PC-9 (cell line): ENCODE measurements at places on chromosomes 13 and 19. TPM values are rescaled to one million over a fixed set of nuclear protein-coding genes. Genes with fewer than 3 reads are reported as not detected.

GRCh38 chr19:10797541-10798256, 38.3 kb downstream of the TMED1 start:
- no peaks in the 10 kb centered on the region for H3K27me3 ChIP-seq
- no peaks in the 10 kb centered on the region for H3K4me1 ChIP-seq
- no peak overlapping the region for H3K27ac ChIP-seq
- H3K4me3 ChIP-seq, result no peak overlapping the region
- 0 out of 2 replicates have a peak, but pooled peaks cover 15% of the 10 kb centered on the region for H3K36me3 ChIP-seq

- no peaks in the 10 kb centered on the region for H3K4me1 ChIP-seq
- H3K27ac ChIP-seq, result no peak overlapping the region
- H3K4me3 ChIP-seq, result no peak overlapping the region
- H3K36me3 ChIP-seq, result no peaks in the 10 kb centered on the region
- DNase-seq, result no peak
Measured at GRCh38 chr13:37257706-37258105, 152.2 kb upstream of the CSNK1A1L start.

SLC44A2 gene
- total RNA-seq, result 205 and 239 TPM in 2 replicates

DNA sequence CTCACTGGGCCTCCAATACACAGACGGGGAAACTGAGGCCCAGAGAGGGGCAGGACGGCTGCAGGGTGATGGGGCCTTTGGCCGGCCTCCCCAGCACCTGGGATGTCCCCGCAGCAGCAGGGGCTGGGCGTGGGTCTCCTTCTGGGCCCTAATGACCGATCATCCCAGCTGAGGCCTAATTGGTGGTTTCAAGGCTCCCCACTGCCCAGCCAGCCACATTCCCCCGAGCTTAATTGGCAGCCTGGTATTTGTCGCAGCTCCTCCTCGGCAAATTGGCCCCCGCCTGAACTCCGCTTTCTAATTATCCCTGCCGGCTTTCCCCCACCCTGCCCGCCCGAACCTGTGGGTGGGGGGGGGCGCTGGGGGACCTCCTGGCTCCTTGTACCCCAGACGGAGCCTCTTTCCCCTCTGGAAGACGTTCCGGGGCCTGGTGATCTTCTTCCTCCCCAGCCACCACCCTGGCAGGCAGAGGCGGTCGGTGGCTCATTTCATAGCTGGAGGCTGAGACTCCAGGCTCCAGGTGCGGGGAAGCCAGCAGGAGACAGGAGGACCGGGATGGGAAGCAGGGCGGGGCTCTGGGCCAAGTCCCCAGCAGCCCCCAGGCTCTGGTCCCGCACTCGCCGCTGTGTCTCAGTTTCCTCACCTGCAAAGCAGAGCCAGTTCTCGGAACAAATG, 27.2 kb upstream of the WDR18 start:
- peak overlapping the region; percentile 54 for H3K4me3 ChIP-seq
- peaks cover 55% of the 10 kb centered on the region for H3K4me1 ChIP-seq
- H3K27me3 ChIP-seq, result no peaks in the 10 kb centered on the region

DNA sequence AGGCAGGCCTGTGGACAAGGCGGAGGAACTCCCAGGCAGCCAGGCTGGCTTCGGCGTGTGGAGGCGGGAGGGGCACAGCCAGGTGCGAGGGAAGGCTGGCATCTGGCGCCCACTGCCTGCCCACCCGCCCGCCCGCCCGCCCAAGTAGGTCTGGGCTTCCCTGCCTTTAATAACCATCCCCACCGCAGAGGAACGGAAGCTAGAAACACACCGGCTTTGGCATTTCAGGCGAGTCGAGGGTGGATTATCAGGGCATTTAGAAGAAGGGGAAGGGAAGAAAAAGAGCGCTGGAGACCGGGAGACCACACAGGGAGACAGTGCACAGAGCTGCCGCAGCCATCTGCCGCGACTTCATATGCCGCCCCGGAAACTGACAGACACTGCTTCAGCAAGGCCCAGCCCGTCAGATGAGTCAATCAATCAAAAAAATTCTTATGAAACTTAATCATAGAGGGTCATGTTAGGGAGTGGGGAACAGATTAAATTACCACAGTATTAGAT, 199.7 kb downstream of the TSHZ3 start:
- H3K27me3 ChIP-seq, result peaks cover 34% of the 10 kb centered on the region
- no peaks in the 10 kb centered on the region for H3K4me1 ChIP-seq
- no peaks in the 10 kb centered on the region for H3K36me3 ChIP-seq

DNA sequence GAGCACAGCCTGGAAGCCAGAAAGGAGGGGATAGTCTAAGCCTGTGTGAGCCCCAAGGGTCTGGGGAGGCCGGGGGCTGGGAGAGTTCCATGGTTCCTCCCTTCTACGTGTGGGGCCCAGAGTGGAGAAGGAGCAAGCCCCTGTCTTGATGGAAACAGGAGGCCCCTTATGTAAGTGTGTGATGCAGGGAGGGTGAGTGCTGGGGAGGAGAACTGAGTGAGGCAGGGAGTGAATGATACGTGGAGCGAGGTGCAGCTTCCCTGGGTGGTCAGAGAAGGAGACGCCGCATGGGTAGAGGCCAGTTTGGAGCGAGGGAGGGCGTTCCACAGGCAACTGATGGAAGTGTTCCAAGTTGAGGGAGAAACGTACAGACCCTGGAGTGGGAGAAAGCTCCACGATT, 16.0 kb downstream of the MAG start:
- H3K36me3 ChIP-seq, result peaks cover 15% of the 10 kb centered on the region
- no peak overlapping the region for H3K4me3 ChIP-seq
- peaks cover 51% of the 10 kb centered on the region for H3K4me1 ChIP-seq
- no peak for DNase-seq

ADGRE1 gene
- not detected in 2 replicates for total RNA-seq

DNA sequence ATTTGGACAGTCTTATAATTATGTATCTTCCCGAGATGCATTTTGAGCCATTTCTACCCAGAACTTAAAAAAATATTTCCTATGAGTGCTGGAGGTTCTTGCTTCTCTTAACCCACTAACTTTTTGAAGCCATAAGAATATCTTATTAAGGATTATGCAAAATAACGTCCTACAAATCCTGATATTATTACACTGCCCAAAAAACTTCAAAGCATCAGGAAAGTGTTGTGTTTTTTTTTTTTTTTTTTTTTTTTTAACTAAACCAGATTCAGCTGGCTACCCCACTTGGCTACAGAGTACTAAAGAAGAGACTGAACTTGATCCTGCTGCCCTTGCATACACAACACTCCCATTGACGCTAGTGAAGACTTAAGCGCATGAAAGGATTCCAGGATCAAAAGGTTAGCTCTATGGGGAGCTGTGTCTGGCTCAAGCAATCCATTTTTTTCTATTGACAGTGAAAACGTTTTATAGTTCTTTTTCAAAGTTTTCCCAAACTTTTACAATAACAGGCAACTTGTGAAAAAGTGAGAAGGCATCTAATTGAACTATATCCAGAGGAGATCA, 141.4 kb downstream of the KCNRG start:
- no peaks in the 10 kb centered on the region for H3K36me3 ChIP-seq
- H3K27ac ChIP-seq, result no peak overlapping the region
- no peak overlapping the region for H3K4me3 ChIP-seq
- no peak for DNase-seq

DNA sequence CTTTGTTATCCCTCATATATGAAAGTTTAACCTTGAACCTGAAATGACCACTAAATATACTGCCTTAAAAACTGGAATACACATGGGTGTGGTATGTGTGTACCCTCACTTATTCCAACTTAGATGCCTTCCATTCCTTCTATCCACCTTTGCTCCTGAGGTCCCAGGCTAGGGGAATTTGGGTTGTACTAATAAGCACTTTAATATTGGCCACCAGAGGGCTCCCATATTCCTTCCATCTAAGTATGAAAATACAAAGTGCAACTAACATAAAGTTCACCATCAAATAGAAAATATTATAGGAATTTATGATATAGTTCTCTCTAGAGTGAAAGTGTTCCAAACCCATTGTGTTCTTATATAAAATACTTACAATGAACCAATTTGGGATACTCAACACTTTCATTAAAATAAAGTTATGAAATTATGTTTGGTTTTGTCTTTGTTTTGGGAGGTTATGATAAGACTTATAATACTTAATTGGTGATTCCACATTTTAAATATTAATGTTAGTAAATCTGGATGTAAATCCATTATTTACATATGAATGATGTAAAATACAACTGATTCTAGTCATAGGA, 62.3 kb downstream of the ITGBL1 start:
- DNase-seq, result peak; percentile 29
- peaks cover 9% of the 10 kb centered on the region; the same call in 1 of the 2 replicates for H3K36me3 ChIP-seq
- no peak overlapping the region for H3K4me3 ChIP-seq
- no peaks in the 10 kb centered on the region for H3K27me3 ChIP-seq
- no peaks in the 10 kb centered on the region; the same call in 1 of the 2 replicates for H3K4me1 ChIP-seq
- no peak overlapping the region for H3K27ac ChIP-seq

- H3K27ac ChIP-seq, result peak overlapping the region; percentile 21; the same call in 1 of the 2 replicates
- H3K36me3 ChIP-seq, result no peaks in the 10 kb centered on the region
- DNase-seq, result no peak
- H3K4me1 ChIP-seq, result peaks cover 10% of the 10 kb centered on the region; the same call in 1 of the 2 replicates
- no peak overlapping the region for H3K4me3 ChIP-seq
Measured at GRCh38 chr13:102369302-102369701, 32.5 kb downstream of the FGF14 start.

DNA sequence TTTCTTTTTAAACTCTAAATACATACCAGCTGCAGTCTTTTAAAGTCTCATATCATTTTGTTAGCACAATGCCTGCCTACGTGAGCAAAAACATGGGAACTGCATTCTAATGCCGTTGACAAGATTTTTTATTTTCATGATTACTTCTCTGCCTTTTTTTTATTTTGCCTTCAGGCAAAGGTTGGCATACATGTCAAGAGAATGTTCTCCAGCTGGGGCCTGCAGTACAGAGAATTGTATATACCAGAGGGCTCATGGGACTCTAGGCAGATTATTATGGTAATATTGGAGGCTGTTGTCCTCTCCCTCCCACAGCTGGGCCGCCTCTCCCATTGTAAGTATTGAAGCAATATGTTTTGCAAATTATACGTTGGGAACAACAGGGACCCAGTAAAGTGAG, 53.9 kb upstream of the OBI1 start:
- DNase-seq, result no peak
- no peaks in the 10 kb centered on the region for H3K36me3 ChIP-seq
- H3K4me1 ChIP-seq, result no peaks in the 10 kb centered on the region
- H3K27ac ChIP-seq, result no peak overlapping the region

DNA sequence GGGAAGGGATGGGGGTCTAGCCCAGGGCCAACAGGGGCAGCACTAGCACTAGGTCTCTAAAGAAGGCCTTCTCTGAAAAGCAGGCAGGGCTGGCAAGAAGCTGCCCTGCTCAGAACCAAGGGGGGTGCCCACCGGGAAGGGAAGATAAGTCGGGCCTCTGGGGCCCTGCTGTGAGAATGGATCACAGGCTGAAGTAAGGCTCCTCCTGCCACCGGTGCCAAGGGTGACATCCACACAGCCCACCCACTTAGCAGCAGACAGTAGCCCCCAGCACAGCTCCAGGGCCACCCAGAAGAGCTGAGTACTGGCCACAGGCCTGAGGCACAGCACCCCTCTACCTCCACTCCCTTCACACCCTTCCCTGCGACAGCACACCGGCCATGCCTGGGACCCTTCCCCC, 5.9 kb downstream of the ELL start:
- H3K36me3 ChIP-seq, result no peaks in the 10 kb centered on the region
- H3K4me1 ChIP-seq, result peaks cover 66% of the 10 kb centered on the region
- no peak for DNase-seq
- no peak overlapping the region; the same call in 1 of the 2 replicates for H3K4me3 ChIP-seq

DNA sequence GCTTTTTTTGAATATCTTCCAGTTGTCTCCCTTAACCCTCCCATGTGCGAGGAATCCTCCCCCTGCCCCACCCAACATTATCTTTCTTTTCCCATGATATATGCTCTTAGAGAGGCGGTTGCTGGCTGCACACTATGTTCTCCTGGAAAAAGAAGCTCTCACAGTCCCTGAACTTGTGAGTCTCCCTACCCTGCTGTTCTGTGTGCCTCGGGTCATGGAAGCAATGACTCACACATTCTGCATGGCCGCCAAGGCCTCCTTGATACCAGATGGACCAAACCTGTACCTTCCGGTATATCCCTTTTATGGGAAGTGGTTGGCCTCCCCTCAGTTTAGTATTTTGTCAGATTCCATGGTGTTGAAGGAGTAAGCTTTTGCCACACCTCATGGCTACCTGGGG, 705.4 kb downstream of the SLITRK6 start:
- DNase-seq, result peak; percentile 9
- H3K4me1 ChIP-seq, result no peaks in the 10 kb centered on the region
- no peaks in the 10 kb centered on the region for H3K36me3 ChIP-seq
- no peak overlapping the region for H3K27ac ChIP-seq
- no peak overlapping the region for H3K4me3 ChIP-seq
- no peaks in the 10 kb centered on the region for H3K27me3 ChIP-seq

DNA sequence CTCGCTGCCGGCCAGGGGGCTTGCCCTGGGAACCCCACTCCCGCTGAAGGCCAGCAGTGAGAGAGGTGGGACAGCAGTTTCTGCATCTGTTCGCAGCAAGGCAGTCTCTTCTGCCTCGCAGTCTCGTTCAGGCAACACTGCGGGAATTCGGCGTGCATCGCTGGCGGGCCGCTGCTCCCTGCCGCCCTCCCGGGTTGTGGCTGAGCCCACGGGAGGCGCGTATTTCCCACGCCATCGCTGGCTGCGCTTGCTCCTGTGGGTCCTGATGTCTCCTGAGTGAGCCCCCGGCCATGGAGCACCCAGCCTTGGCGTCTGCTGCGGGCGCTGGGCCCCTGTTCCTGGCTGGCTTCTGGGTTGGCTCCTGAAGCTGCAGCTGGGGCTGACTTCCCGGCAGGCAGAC, 227.9 kb downstream of the TEX29 start:
- H3K27me3 ChIP-seq, result peaks cover 66% of the 10 kb centered on the region
- no peaks in the 10 kb centered on the region for H3K36me3 ChIP-seq
- no peak overlapping the region for H3K4me3 ChIP-seq
- no peaks in the 10 kb centered on the region for H3K4me1 ChIP-seq
- no peak for DNase-seq

GRCh38 chr19:28956421-28956820, 256.5 kb downstream of the UQCRFS1 start:
- H3K4me3 ChIP-seq, result no peak overlapping the region
- 0 out of 2 replicates have a peak, but pooled peaks cover 4% of the 10 kb centered on the region for H3K27me3 ChIP-seq
- H3K36me3 ChIP-seq, result no peaks in the 10 kb centered on the region
- DNase-seq, result no peak
- H3K4me1 ChIP-seq, result no peaks in the 10 kb centered on the region

DNA sequence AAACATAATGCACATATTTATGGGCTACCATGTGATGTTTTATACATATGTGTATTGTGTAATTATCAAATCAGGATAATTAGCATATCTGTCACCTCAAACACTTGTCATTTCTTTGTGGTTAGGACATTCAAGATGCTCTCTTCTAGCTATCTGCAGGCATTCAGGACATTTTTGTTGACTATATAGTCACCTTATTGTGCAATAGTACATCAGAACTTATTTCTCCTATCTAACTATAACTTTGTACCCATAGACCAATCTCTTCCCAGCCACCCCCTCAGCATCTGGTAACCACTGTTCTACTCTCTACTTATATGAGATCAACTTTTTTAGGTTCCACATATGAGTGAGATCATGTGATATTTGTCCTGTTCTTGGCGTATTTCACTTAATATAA, 20.3 kb downstream of the ZNF420 start:
- H3K4me1 ChIP-seq, result no peaks in the 10 kb centered on the region
- DNase-seq, result no peak
- H3K27ac ChIP-seq, result no peak overlapping the region
- peaks cover 13% of the 10 kb centered on the region; the same call in 1 of the 2 replicates for H3K36me3 ChIP-seq
